ENCODE measurements at places on chromosomes 5 and 9.

GRCh38 chr5:9314558-9314957 lies 231.3 kb downstream of the SEMA5A start:
- DNase-seq: no peak

- DNase-seq: no peak
Measured at GRCh38 chr5:176897263-176897662, 1.9 kb downstream of the HK3 start.

GRCh38 chr5:80057099-80057498 lies 22.0 kb downstream of the THBS4 start:
- DNase-seq: no peak

- DNase-seq: no peak
Measured at GRCh38 chr9:83379045-83379444, 159.2 kb downstream of the FRMD3 start.

GRCh38 chr5:96337048-96337781 lies 95.8 kb downstream of the PCSK1 start:
- DNase-seq: no peak

DNA sequence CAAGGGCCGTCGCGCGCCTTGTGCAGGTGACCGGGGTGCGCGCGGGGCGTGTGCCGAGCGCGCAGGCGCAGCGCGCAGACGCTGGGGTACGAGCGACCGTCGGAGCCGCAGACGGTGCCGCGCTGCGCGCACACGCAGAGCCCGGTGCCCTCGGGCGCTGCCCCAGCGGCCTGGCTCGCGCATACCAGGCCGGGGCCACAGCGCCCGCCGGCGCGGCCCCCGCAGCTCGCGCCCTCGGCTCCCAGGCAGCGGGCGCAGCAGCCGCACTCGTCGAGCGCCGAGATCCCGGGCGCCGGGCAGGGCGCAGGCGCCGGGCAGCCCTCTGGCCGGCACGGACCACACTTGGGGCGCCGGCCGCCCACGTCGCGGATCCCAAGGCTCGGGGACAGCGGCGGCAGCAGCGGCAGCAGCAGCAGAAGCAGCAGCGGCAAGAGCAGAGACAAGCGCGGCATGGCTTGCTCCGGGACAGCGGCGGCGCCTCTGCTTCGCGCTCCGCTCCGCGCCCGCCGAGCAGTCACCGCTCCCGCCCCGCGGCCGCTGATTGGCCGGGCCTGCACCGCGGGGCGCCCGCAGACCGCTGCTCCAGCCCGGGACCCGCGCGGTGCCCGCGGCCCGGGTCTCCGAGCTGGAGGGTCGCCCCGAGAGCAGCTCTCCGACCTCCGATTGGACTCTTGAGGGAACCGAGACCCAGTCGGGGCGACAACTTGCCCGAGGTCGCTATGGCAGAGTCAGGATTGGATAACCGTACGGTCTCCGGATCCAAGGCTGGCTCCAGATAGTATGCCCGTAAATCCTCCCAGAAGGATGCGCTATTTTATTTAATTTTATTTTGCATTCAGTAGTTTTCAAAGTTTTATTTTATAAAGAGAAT lies at the start of gene IGFBPL1:
TSS of gene IGFBPL1 (minus strand) at position 482 of the 871 bp plus-strand sequence. CDS start at position 452, 30 bp downstream.
- no peak for DNase-seq

- DNase-seq: no peak
Measured at GRCh38 chr5:168813184-168813968, 234.2 kb upstream of the PANK3 start.

Measured in NAMALWA (cell line).